ENCODE measurements at places on chromosomes 16 and 17. TPM values are rescaled to one million over a fixed set of nuclear protein-coding genes. Genes with fewer than 3 reads are reported as not detected.

Gene PRSS22
- not detected for total RNA-seq

Gene NUFIP2
- 56.4 TPM for total RNA-seq

Gene PDILT
- total RNA-seq, result not detected

Gene TP53TG3
- not detected for total RNA-seq

Gene FNDC8
- total RNA-seq, result not detected

GRCh38 chr16:318628-319027 is 33.9 kb downstream of the AXIN1 start:
- H3K27me3 ChIP-seq, result no peaks in the 10 kb centered on the region
- no peaks in the 10 kb centered on the region for H3K36me3 ChIP-seq
- H3K4me3 ChIP-seq, result no peak overlapping the region
- peaks cover 5% of the 10 kb centered on the region for H3K4me1 ChIP-seq
- H3K27ac ChIP-seq, result no peak overlapping the region
- DNase-seq, result peak; percentile 75

DNA sequence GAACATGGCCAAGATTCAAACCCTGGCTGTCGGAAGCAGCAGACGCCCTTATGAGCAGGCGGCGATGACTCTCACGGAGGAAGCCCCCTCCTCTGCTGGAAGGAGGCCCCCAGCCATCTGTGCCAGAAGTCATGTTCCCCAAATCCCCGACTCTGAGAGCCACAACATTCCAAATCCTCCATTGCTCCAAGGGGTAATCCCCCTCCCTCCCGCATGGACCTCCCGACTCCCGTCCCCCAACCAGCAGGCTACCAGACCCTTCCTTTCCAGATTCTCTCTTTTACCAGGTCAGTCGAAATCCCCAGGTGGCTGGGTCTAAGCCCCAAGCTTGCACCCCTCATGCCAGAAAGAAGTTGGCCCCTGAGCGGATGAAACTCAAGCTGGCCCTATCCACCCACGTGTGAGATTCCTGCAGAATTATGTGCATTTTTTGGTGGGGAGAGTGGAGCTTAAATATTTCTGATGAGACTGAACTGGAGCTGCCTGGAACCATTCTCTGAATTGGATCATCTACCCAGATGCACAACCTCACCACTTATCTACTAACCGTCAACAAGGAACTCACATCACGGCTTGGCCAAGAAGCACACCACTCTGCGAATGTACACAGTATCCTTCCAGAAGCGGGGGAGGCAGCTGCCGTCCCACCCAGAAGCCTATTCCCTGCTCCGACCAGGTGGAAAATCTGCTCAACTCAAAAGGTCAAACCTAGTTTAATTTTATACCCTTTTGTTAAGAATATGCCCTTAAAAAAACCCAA is 283.5 kb downstream of the C16orf95 start:
- H3K4me1 ChIP-seq, result peaks cover 9% of the 10 kb centered on the region
- H3K27me3 ChIP-seq, result no peaks in the 10 kb centered on the region
- no peak overlapping the region for H3K27ac ChIP-seq
- no peak for DNase-seq
- H3K36me3 ChIP-seq, result no peaks in the 10 kb centered on the region

GRCh38 chr16:49200223-49200820 is 81.3 kb downstream of the CBLN1 start:
- no peaks in the 10 kb centered on the region for H3K4me1 ChIP-seq
- no peak overlapping the region for H3K4me3 ChIP-seq
- H3K36me3 ChIP-seq, result no peaks in the 10 kb centered on the region
- no peak for DNase-seq
- H3K27ac ChIP-seq, result no peak overlapping the region

GRCh38 chr17:78819402-78819801 is 21.2 kb downstream of the USP36 start:
- H3K4me3 ChIP-seq, result no peak overlapping the region
- H3K4me1 ChIP-seq, result peaks cover 9% of the 10 kb centered on the region
- no peak for DNase-seq

- peak overlapping the region; percentile 93 for H3K27ac ChIP-seq
- H3K36me3 ChIP-seq, result no peaks in the 10 kb centered on the region
- H3K4me3 ChIP-seq, result peak overlapping the region; percentile 30
These were observed 5.8 kb downstream of the ZC3H7A start for GRCh38 chr16:11791144-11791828.

GRCh38 chr17:43328650-43329049 is 70.1 kb upstream of the ARL4D start:
- H3K27me3 ChIP-seq, result no peaks in the 10 kb centered on the region
- no peaks in the 10 kb centered on the region for H3K36me3 ChIP-seq
- H3K27ac ChIP-seq, result no peak overlapping the region
- peaks cover 14% of the 10 kb centered on the region for H3K4me1 ChIP-seq
- no peak overlapping the region for H3K4me3 ChIP-seq

DNA sequence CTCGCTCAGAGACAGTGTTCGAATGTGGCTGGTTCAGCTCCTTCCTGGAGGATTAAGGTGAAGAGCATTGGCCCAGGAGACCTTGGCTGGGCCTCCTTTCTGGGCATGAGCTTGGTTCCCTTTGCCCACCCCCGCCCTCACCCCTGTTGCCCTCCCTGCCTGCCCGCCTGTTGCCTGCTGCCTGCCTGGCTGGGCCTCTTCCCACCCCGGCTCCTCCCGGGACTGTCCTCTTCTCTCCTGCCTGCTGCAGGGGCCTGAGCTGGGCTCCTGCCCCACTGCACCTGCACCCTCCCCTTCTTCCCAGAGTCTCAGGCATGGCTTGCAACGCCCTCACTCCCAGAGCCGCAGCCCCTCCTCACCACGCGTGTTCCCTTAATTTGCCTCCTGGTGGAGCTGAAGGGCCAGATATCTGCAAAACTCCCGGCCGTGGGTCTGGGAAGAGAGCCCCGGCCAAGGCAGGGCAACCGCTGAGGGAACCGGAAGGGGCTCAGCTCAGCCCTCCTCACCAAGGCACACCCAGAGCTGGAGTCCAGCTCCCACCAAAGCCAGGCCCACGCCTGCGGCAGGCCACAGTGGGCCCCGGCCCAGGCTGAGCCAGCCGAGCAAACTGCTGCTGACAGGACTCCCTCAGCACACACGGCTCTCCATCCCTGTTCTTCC is 31.2 kb downstream of the MNT start:
- H3K4me1 ChIP-seq, result peaks cover 10% of the 10 kb centered on the region
- no peaks in the 10 kb centered on the region for H3K27me3 ChIP-seq
- no peak overlapping the region for H3K27ac ChIP-seq
- no peak overlapping the region for H3K4me3 ChIP-seq
- DNase-seq, result peak; percentile 62

- H3K27me3 ChIP-seq, result no peaks in the 10 kb centered on the region
- peaks cover 14% of the 10 kb centered on the region for H3K4me1 ChIP-seq
- H3K36me3 ChIP-seq, result peaks cover 11% of the 10 kb centered on the region
- no peak overlapping the region for H3K27ac ChIP-seq
These were observed 17.9 kb downstream of the PSME3IP1 start for GRCh38 chr16:57167953-57168352.

- H3K27me3 ChIP-seq, result no peaks in the 10 kb centered on the region
- peaks cover 23% of the 10 kb centered on the region for H3K4me1 ChIP-seq
- no peaks in the 10 kb centered on the region for H3K36me3 ChIP-seq
- DNase-seq, result peak; percentile 45
These were observed 71.5 kb downstream of the RGS9 start for GRCh38 chr17:65208717-65209116.

DNA sequence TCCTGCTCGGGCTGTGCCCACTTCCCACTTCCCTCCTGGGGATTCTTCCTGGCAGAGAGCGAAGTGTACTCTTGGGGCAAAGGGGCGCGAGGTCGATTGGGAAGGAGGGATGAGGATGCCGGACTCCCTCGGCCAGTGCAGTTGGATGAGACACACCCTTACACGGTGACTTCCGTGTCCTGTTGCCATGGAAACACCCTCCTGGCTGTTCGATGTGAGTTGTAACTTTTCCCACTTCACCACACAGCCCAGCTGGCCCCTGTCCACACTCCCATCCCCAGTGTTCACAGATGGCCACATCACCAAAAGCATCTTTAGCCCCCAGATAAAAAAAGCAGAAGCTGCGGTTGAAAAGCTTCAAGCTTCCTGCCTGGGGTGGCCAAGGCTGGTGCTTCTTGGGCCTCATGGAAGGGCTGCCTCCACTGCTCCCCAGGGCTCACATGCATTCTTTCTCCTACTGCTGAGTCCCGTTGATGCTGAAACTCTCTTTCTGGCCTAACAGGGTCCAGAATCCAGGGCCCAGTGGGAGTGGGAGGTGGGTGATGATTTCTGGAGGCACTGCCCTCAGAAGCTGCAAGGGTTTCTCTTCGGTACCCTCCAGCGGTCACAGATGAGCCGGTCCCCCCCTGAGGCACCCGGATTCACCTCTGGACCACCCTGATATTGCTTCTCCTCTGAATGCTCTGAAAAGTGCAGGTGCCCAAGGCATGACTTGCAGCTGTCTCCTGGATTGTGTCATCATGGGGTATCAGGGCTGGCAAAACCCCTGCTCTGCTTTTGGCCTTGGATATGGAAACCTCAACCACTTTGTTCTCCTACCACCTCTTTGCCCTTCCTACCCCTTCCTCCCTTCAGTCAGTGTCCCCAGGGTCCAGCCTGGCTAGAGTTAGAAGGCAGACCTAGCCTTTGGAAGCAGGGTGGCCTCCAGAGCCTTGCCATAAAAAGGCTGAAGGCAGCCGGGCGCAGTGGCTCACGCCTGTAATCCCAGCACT is 2.2 kb upstream of the TRAF4 start:
- H3K27me3 ChIP-seq, result no peaks in the 10 kb centered on the region
- H3K27ac ChIP-seq, result no peak overlapping the region
- no peak overlapping the region for H3K4me3 ChIP-seq
- peaks cover 12% of the 10 kb centered on the region for H3K4me1 ChIP-seq
- no peaks in the 10 kb centered on the region for H3K36me3 ChIP-seq

GRCh38 chr16:70466805-70467076 is 12.3 kb downstream of the FCSK start:
- H3K4me1 ChIP-seq, result no peaks in the 10 kb centered on the region
- no peaks in the 10 kb centered on the region for H3K27me3 ChIP-seq
- no peak overlapping the region for H3K4me3 ChIP-seq
- H3K36me3 ChIP-seq, result no peaks in the 10 kb centered on the region

DNA sequence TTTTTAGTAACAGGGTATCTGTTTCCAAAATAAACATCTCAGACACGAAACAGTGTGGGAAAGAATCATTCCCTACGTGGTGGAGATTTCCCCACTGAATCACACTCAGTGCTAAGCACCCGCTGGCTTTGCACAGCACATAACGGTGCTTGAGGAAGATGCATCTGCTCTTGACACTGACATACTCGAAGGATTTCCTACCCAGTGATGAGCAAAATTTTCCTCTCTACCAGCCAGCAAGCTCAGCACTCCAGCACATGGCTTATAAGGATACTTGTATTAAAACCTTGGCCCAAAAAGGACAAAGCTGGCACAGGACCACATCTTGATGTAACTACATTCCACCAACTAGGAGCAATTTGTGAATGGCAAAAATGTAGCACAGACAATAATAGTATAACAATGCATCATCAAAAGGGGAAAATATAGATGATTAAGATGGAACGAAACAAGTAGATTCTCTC is 59.0 kb downstream of the ANKFY1 start:
- no peaks in the 10 kb centered on the region for H3K4me1 ChIP-seq
- H3K36me3 ChIP-seq, result peaks cover 7% of the 10 kb centered on the region
- DNase-seq, result no peak
- H3K27ac ChIP-seq, result no peak overlapping the region
- no peaks in the 10 kb centered on the region for H3K27me3 ChIP-seq
- no peak overlapping the region for H3K4me3 ChIP-seq

DNA sequence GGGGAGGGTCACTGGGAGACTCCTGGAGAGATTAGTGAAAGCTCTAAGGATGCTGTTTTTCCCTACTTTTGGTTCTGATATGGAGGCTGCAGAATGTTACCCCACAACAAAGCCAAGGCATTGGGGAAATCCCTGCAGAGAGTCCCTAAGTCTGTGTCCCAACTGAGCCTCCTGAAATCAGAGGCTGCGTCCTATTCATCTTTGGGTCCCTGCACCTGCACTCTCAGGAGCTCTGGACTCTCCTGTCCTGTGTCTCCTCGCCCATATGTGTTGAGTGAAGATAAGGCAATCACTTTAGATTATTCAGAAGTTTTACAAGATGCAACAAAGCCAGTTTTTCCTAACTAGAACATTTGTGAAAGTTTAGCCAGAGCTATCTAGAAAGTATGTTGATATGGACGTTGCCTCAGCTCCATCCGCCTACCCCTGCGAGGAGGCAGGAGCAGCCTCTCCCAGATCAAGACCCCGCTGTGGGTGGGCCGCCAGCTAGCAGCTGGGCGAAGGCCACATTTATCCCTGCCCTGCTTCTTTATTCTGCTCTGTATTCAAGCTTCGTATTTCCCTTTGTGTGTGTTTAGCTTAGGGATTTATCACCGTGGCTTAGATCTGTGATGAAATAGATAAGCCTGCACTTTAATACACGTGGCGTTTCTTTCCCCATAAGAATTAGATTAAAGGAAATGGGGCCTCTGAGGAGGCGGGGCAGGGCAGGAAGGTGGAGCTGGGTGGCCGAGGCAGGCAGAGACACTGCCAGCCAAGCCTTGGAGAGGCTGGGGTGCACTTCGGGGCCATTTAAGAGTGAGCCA is 37.4 kb downstream of the SHISA6 start:
- peak; percentile 36 for DNase-seq
- H3K27ac ChIP-seq, result no peak overlapping the region
- H3K4me3 ChIP-seq, result no peak overlapping the region
- H3K4me1 ChIP-seq, result peaks cover 5% of the 10 kb centered on the region
- H3K36me3 ChIP-seq, result no peaks in the 10 kb centered on the region
- no peaks in the 10 kb centered on the region for H3K27me3 ChIP-seq

DNA sequence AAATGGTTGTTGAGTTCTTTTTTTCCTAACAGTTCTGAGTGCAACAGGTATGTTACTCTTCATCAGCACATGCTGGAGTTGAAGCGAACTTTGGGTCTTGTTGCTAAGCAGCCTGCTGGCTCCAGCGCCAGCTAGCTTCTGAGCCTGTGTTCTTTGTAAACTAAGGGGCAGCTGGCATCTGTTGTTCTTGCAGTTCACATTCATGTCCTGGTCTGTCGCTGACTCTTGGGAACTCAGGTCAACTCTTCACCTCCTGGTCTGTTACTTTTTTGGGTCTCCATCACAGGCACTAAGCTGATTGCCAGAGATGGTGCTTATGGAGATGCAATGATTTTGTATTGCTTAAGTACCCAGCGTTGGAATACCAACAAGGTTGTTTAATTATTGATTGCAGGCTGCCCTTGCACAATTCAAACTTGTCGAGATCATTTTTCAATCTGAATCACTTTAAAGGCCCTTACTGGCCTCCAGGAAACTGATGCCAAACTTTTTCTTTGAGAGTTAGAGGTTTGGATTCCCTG is 40.9 kb downstream of the USP10 start:
- H3K27me3 ChIP-seq, result no peaks in the 10 kb centered on the region
- no peak for DNase-seq
- H3K4me1 ChIP-seq, result peaks cover 29% of the 10 kb centered on the region
- H3K4me3 ChIP-seq, result no peak overlapping the region

DNA sequence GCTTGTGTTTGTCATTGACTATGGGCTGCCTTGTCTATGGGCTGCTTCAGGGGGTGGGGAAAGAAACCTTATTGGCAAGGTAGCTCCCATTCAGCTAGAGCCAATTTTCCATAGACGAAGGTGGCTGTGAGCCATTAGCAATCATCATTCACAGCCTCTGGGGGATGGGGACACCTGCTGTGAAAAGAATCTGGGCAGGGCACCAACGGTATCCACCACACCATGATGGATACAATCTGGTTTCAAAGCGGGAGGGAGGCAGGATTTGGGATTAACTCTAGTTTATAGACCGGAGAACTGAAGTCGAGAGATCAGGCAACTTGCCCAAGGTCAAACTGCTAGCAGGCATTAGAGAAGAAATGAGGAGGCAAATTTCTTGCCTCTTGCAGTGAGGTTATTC is 182.3 kb downstream of the SHISA9 start:
- no peak overlapping the region for H3K27ac ChIP-seq
- DNase-seq, result no peak
- H3K4me1 ChIP-seq, result no peaks in the 10 kb centered on the region
- H3K27me3 ChIP-seq, result no peaks in the 10 kb centered on the region
- H3K4me3 ChIP-seq, result no peak overlapping the region

Measured in neural progenitor cell (in vitro differentiated cells).